ENCODE measurements at places on chromosomes 11 and 22.
A peak's percentile ranks its signal among the peaks of the same experiment; 100 is the strongest.

DNA sequence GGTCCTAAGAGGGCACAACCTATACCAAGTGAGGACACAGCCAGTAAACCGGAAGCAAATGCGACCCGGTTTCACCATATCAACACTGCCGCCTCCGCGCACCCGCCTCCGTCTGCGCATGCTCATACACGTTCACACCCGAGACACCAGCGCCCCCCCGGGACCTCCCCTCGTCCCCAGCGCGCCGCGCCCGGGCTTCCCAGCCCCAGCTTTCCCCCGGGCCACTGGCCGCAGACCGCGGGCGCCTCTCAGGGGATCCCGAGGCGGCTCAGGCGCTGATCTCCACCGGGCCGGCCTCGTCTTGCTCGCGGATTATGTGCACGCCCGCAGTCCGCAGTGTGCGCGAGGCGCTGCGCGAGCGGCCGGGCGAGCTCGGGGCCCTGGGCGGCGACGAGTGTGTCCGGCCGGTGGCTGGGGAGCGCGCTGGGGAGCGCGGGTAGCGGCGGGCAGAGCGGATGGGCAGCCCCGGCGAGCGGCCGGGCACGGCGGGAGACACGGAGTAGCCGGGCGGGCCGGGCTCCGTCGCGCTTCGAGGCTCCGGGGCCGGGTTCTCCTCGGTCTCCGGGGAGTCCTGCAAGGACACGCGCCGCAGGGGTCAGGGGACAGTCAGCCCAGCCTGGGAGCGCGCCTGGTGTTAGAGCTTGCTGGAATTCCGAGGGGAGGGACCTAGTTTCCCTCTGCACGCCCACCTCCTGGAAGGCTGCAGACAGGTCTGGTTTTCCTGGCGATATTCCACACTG is 2.0 kb downstream of the HEPN1 start:
- peak; percentile 46 for DNase-seq

DNA sequence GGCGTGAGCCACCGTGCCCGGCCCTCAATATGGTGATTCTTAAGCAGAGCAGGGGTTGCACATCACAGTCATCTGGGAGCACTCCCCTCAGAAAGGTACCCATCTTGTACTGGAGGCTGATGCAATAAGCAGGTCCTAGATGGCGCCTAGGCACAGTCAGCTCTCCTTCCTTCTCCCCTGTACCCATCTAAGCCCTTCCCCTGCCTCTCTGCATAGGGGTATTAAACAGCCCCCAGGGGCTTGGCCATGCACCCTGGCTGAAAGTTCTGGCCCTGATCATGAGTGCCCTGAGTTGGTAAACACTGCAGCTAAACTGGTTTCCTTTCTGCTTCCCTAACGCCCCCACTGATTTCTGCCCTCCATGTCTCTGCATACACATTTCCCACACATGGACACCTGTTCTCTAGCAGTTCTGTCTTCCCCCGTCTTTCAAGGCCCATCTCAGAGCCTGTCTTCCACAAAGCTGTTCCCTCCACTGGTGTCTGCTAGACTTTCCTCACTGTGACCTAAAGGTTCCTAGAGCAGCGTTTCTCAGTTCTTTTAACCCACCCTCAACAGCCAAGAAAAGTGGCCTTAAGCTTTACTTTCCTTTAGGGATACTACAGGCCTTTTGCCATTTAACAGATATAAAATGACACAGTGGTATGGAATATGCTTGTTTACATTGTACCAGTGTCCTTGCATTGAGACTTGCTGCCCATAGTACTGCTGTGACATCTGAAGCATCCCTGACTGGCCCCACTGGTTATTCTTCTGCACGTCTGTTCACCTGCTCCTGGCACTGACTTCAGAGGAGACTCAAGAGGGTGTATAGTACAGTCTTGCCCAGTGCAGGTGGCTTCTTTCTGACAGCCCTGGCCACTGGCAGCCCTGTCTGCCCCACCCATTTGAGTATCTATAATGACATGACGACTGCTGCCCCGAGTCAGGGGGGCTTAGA is 15.6 kb downstream of the UBE2L3 start:
- DNase-seq, result no peak

- DNase-seq, result no peak
Observed at GRCh38 chr11:59187587-59187986, 15.7 kb downstream of the DTX4 start.

DNA sequence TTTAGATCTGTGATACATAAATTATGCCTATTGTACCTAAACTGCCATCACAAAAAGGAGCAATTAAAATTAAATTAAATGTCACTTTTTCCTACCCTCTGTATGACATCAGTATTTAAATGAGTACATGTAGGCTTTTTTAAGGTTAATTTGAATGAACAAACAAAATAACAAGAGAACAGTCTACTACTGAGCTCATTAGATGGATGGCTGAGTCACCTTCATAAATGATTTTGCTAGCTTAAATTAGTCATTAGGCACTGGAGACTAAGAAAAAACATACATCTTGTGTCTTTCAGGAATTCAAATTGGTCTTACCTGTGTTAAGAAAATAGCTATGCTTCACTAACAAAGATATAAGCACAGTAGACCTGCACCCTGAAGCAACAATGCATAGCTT is 153.6 kb downstream of the RCN1 start:
- DNase-seq, result no peak

DNA sequence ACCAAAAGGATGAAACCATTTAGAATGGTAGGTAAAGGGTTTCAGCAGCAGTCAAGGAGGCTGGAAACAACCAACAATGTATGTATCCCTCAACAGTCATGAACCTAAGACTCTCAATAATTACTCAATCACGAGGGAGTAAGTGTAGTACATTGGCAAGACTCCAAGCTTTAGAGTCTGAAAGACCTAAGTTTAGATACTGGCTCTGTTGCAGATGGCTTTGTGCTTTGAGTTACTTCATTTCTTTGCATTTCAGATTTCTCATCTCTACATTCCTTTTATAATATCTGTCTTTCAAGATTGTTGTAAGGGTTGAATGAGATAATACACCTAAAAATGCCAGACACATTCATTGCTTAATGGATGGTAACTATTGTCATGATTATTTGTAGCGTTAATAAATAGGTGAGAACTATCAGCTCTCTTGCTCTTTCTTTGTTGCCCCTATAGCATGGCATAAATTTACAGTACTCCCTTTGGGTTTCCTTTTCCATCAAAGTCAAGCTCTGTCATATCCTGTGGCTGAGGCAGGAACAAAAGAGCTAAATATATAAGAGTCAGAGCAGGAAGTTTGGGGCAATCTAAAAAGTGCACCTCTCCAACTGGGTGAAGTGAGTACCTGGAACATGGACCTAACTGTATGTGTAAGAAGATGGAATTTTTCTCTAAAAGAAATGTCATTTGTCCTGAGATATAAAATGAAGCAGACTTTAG is 228.2 kb upstream of the ZC3H12C start:
- DNase-seq, result no peak

DNA sequence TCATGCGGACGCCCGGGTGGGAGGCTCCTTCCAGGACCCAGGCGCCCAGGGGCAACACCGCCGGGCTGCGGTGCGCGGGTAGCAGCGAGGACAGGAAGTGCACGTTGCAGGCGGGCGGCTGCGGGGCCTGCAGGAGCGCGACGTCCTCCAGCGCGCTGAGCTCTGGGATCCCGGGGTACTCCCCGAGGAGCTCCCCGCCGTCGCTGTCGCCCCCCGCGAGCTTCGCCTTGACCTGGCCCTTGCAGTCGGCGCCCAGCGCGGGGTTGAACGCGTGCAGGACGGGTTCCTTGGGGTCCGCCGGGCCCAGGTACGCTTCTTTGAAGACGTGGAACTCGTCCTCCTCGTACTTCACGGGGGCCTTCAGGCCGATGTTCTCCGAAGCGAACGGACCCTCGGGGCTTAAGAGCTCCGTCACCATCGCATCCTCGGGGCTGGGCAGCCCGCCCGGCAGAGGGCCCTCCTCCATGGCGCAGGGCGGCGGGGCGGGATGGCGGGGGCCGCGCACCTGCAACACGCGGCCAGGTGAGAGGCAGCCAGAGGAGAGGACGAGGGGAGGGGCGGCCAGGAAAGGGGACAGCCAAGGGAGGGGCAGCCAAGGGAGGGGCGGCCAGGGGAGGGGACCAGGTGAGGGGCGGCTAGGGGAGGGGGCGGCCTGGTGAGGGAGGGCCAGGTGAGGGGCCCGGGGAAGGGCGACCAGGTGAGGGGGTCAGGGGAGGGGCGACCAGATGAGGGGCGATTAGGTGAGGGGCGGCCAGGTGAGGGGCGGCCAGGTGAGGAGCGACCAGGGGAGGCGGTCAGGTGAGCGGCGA is 921 bp downstream of the TESMIN start:
- DNase-seq, result no peak

DNA sequence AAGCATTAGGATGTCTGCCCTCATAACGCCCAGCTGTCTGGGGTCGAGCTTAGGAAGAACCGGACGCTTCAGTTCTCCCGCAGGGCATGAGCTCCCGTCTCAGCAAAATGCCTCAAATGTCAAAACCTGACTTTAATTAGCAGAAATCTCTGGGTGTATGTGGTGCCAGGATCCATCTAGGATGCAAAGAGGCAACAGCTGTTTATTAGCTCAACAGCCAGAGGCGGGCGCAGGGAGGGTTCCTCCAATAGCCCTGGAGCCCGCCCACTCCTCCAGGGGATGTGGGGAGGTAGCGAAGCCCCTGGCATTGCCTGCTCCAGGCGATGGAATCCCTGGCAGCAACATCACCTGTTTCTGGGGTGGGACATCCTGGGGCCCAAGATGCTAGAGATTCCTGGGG is 39.4 kb upstream of the RTL6 start:
- DNase-seq, result no peak
